ENCODE measurements at places on chromosomes 7 and 10. TPM values are rescaled to one million over a fixed set of nuclear protein-coding genes. Genes with fewer than 3 reads are reported as not detected.

LBX1 gene
- polyA plus RNA-seq = 9.6 TPM

DNA sequence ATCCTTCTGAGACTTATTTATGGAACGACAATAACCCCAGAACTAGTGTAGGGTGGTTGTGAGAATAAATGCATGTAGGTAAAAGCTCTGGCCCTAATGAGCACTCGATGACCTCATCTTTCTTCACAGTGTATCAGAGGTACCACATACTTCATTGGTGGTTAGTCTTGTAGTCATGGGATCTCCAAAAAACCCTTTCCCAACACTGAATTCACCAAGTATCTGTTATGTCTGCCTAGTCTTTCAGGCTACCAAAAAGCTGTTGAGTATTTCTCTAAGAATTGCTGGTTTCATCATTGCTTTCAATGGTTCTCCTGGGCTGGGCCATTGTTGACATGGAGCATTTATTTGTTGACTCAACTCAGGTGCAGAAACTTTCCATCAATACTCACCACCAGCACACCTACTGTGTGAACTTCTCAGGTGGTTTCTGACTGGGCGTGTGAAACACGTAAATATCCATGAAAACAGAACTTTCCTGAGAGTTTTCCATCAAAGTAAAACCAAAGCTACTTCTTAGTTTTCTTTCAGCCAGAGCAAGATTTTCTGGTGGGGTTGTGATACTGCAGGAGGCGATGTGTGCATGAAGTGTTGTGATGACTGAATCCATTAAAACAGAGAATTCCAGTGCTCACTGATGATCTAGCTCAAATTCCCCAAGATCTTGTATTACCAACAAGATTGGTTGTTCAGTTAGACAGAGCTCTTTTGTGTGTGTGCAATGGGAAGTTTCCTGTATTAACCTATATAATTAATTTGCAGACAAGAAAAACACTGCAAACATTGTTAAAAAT, 51.4 kb upstream of the SLC35B4 start:
- DNase-seq = no peak

DNA sequence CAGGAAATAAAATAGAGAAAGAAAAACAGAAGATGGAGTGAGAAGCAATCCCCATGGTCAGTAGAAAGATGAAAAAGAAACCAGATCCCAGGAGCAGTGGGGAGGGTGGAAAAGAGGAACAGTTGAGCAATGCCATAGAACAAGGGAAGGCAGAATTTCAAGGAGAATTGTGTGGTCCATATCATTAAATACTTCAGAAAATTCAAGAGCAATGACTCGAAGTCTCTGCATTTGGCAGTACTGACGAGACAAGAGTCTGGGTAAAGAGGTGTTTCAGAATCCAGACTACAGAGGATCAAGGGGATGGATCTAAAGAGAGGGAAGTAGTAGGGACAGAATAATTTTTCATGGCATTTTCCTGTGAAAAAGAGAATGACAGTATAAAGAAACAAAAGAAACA, 512.6 kb downstream of the PHTF2 start:
- no peak for DNase-seq

SUN3 gene
- polyA plus RNA-seq = not detected

GRCh38 chr7:139131601-139132041, 22.1 kb upstream of the ZC3HAV1 start:
- no peak for DNase-seq

- no peak for DNase-seq
Observed at GRCh38 chr10:61835069-61835945, 66.2 kb upstream of the ARID5B start.

GRCh38 chr10:44435196-44435595, 50.3 kb upstream of the CXCL12 start:
- DNase-seq = no peak

- DNase-seq = no peak
Observed at GRCh38 chr10:121579656-121580055, 18.6 kb downstream of the FGFR2 start.

BTBD16 gene
- polyA plus RNA-seq = 0.13 TPM

DNA sequence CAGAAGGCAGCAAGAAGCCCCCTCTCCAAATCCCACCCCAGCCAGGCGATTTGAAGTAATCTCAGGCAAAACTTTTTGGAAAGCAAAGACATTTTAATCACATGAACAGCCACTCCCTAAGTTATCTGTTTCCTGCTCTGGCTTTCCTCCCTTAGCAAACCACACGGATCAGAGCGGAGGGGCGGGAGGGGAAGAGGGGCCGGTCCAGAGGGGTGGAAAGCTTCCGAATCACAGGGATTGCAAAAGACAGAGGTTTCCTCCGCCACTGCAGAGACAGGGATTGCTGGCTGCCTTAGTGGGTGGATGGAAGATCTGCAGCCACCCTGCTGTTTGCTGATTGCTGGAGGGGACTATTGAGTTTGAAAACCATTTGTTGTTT, 41.2 kb downstream of the ZCCHC24 start:
- peak; percentile 57 for DNase-seq

TMEM273 gene
- 5.6 TPM for polyA plus RNA-seq

DNA sequence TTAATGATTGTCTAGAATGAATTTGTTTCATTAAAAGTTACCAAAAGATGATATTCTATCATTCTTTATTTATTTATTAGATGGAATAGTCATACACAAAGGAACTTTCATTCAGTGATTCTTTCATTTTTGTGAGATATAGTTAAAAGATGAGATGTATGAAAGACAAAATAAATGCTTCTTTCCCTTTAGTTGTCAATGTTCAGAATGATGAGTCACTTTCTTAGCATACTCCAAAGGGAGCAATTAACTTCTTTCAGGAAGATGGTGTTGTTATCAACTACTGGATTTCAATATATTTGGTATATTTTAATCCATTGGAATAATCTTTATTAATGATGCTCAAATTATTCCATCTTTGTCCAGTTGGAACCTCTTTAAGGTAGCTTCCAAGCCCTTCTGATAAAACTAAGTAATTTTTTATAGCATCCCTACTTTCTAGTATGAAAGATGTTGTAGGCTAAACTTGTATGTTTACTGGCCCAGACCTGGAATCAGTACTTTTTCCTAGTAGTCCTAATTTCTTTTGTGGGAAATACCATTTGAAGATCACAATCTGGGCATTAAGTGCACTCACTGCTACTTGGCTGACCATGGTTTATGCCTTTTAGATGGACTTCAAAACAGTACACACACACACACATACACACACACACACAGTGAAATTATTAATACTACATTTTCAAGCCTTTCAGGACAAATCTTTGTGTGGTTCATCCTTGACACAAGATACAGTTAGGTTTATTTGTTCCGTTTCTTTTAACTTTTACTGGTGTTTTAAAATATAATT, 2.5 kb downstream of the GIMAP7 start:
- no peak for DNase-seq

- peak; percentile 41 for DNase-seq
Observed at GRCh38 chr7:42972699-42973500, 40.7 kb downstream of the MRPL32 start.

GRCh38 chr10:80379701-80380100, 23.1 kb downstream of the DYDC2 start:
- DNase-seq = no peak

- no peak for DNase-seq
Observed at GRCh38 chr7:24757353-24758275, at the start of gene GSDME. GSDME (minus strand) TSS chr7:24757464; CDS start chr7:24749774, 7,690 bp downstream.

NOS3 gene
- polyA plus RNA-seq = 5.5 TPM

DNA sequence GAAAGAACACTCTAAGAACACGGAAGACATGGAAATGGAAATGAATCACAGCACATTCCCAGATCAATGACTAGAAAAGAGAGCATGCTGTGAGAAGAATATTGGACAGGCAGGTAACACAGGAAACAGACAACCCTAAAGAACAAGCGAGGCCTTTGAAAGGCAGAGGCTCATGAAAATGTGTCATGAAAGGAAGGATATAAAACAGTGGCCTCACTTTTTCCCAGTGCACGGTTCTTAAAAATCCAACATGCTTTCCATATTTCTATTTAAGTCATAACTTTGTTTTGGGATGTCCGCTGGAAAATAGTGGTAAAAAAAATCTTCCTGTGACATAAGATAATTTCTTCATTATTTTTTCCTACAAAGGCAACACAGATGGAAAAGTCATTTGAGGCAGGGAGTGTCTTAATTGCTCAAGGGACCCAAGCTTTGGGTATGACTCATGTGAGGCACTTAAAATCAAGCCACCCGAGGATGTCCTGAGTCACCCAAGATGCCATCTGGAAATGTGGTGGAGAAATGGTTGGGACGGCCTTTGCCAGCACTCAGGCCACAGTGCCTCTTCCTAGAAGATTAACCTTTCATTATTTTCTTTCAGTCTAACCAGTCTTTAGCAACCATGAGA, 17.0 kb downstream of the ITIH5 start:
- DNase-seq = no peak

- DNase-seq = no peak
Observed at GRCh38 chr10:14191871-14192270, 138.9 kb downstream of the FRMD4A start.

All from forelimb muscle (tissue), 1 donor.